ENCODE measurements at places on chromosomes 12 and 14. TPM values are rescaled to one million over a fixed set of nuclear protein-coding genes. Genes with fewer than 3 reads are reported as not detected.
A peak's percentile ranks its signal among the peaks of the same experiment; 100 is the strongest.

Gene HOXC11
- total RNA-seq, result not detected

Gene NUMB
- total RNA-seq, result 99.3 TPM

DNA sequence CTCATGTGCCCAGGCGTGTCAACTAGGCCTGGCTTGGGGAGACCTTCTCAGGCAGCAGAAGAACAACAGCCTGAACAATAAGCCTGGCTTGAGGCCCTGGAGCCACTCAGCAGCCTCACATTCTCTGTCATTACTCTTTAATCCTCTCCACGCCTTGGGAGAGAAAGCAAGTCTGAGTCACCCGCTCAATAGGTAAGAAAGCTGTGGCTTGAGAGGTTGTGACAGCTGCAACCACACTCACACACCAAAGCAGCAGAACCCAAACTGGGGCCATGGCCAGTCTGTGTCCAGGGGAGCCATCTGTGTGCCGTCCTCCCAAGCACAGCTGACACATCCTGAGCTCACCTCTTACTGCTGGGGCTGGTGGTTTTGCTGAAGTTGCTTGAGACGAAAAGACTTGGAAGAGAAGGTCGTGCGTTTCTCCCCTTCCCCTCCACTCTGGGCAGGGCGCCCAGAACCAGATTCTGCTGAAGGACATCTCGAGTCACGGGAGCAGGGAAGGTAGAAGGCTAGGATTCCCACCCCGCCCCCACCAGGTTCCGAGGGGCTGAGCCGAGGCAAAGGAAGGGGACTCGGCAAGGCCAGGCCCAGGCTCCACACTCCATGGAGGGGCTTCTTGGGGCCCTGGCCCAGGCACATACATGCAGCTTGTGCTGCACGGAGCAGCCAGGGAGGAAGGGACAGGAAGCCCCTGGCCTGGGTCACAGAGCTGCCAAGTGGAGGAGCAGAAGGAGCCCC, 5.5 kb downstream of the TMEM63C start:
- no peak for DNase-seq

DNA sequence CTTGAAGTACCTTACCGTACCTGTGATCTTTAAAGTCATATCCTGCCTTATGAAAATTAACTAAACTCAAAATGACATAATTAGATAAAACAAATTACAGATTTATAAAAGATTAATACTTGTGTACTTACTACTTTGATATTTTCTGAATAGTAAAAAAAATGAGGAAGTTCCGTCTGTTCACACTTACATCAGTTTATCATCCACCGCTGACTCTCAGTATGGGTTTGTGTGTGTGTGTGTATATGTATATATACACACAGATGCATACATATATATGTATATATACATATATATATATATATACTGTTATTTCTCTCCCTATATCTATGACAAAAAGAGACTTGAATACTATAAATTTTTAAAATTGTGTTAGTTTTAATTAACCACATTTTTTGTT, 65.0 kb upstream of the MON2 start:
- DNase-seq, result no peak

DNA sequence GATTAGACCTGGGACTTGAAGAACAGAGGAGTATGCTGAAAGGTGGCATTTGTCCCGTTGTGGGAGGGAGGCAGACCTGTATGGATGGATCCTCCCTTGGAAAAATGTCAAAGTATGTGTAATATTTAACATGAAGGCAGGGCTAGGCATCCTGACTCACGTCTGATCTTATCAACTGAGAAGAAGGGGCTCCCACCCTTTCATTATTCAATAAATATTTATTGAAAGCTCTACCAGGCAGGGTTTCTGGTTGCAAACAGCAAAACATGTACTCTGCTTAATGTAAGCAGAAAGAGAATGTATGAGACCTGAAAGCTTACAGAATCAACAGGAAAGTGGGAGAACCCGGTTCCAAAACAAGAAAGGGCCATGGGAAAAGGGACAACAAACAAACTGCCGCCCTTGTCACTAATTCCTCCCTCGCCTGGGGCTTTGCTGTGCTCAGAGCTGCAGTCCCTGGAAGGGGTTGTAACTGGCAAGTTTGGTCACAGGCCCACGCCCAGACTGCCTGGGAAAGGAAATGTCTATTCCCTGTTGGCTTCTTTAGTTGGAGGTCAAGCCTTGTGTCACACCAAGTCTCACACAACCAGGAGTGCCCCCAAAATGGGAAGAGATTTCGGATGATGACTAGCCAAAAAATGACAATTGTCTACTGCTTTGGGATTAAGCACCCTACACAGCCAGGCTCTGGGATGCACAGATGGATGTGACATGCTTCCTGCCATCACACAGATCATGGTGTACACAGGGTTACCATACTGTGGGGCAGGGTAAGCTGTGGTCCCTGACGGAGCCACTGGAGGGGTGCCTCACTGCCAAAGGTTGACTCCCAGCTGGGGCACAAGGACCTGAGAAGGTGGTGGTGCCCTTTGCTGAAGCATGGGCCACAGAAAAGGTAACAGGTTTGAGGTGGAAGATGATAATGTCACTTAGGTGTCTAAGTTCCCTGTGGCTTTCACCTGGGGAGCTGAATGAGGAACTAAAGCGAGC, 36.8 kb downstream of the RAB35 start:
- DNase-seq, result peak; percentile 40

DNA sequence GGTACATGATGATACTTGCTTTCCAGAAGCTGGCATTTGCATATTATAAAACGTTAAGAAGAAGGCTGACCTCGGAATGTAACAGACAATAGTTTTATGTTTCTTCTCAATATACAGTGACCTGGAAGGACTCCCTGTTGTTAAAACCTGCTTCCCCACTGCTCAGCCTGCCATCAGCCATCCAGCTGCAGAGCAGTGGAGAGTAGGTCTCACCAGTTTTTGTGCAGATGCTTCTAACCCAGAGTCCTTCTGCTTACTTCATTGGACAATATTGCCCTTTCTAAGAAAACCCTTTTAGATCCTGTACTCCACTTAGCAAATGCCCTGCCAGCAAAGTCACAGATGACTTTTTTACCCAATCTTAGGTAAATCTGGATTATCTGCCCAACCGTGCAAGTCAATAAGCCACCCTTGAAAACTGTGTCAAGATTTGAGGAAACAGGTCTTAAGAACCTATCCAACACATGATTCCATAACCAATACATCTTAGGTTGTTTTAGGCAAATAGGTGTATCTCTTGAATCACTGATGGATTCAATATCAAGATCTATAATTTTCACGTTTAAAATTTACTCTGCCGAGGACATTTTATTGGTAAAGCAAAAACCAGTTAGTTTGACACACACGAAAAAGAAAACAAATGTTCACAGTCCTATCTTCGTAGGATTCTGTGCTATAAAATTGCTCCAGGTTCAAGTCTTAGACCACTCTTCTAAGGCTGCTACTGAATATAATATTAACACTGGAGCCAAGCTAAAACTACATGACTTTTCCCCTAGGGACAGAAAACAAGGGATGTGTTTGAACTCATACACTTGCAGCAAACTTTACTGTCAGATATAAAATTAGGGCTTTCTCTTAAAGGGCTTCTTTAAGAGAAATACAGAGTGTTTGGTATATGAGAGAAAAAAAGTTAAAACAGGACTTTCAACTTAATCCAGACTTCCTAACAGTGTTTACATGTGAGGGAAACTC, 5.7 kb downstream of the PHLDA1 start:
- DNase-seq, result no peak

All from aorta (tissue), 5 donors.